IgD-negative memory B cell (primary cell): ENCODE measurements at places on chromosomes 1 and 21. TPM values are rescaled to one million over a fixed set of nuclear protein-coding genes. Genes with fewer than 3 reads are reported as not detected.

Gene RGS5
- 4.4 TPM for polyA plus RNA-seq

Gene FCGR3B
- 0.18 TPM for polyA plus RNA-seq

Gene LRRC38
- polyA plus RNA-seq, result not detected

Gene RNU1-1
- polyA plus RNA-seq, result not detected

Gene CDA
- polyA plus RNA-seq, result 0.73 TPM

Gene MYBPH
- polyA plus RNA-seq, result not detected

Gene LHX8
- polyA plus RNA-seq, result not detected

Gene CD5L
- not detected for polyA plus RNA-seq

Gene TMPRSS15
- polyA plus RNA-seq, result not detected

Gene MAN1C1
- 0.49 TPM for polyA plus RNA-seq

Gene SLC2A5
- 10.0 TPM for polyA plus RNA-seq
